ENCODE measurements at places on chromosomes 1 and 21.

GRCh38 chr1:2229037-2229864 lies 1.1 kb downstream of the SKI start:
- no peak for DNase-seq

DNA sequence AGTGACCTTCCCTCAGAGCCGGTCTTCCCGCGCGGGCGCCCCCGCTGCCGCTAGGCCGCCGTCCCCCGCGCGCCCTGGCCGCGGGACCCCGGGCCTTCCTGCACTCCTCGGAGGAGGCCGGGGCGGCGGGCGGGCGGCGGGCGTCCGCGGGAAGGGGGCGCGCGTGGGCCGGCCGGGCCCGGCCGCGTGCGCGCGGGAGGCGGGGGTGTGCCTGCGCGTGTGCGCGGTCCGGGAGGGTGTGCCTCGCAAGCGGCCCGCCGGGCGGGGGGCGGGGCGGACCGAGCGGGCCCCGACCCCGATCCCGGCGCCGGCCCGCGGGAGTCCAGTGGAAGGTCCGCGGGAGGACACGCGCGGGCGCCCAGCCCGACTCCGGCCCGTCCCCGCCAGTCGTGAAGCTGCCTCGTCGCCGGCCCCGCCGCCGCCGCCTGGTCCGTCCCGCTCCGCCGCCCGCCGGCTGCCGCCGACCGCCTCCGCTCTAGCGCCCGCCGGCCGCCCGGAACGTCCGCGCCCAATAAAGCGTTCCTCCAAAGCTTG lies 438 bp downstream of the MRPS6 start:
- DNase-seq: no peak

DNA sequence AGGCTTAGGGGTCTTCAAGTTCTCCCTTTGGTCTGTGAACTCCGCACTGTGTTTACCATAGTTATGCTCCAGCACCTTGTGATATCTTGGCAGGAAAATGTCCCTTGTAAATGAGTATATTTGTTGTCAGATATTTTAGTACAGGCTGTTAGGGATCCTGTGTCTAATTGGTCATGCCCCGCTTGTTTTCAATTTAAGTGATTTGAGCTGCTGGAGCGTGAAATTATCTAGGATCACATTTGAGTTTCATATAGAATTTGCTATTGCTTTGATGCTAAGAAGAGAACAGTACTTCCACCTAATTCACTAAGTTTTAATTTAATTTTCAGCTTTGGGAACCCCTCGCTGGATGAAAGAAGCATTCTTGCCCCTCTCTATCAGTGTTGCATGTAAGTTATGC lies 15.4 kb upstream of the TOR3A start:
- no peak for DNase-seq

- DNase-seq: no peak
Observed at GRCh38 chr1:164863056-164863455, 304.1 kb downstream of the PBX1 start.

DNA sequence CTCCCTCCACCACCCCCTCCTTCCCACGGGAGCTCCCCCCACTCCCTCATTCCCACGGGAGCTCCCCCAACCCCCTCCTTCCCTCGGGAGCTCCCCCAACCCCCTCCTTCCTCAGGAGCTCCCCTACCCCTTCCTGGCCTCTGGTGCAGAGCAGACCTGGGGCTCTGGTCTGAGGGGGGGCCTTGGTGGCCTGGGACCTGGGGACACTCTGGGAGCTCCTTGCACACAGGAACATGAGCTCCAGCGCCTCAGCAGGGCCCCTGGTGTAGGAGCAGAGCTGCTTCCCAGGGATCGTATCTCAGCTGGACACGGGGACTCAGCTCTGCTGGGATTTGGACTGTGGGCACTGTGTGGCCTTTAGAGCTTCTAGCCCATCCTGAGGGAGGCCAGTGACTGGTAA lies 19.7 kb upstream of the PRSS38 start:
- DNase-seq: no peak

GRCh38 chr1:226001963-226002666 lies 3.0 kb upstream of the SDE2 start:
- DNase-seq: no peak

GRCh38 chr1:56617141-56617540 lies 28.0 kb upstream of the PRKAA2 start:
- DNase-seq: no peak

DNA sequence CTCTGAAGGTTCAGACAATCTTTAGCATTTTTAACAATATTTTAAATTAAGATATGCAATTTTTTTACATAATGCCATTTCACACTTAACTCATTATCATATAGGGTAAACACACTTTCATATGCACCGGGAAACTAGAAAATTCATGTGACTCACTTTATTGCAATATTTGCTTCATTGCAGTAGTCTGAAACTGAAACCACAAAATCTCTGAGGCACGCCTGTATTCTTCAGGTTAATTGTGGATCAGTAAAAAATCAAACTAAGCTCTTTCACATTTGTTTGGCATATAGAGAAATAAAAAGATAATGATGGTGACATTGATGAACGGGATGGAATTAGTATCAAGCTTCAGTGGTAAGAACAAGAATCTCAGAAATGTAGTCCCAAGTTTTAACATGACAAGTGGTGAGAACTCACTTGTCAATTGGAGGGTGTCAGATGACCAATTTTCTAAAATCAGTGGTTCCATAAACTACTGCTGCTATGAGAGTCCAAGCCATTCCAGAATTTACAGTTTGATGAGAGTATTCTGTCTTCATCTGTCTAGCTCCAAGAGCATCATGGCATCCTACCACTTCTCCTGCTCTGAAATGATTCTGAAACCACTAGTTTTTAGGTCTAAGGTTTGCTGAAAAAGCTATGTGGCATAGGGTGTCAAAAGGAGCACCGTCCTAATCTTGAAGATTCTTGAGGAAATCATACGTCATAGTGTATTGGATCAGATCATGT lies 281.0 kb downstream of the PTPRC start:
- DNase-seq: no peak

DNA sequence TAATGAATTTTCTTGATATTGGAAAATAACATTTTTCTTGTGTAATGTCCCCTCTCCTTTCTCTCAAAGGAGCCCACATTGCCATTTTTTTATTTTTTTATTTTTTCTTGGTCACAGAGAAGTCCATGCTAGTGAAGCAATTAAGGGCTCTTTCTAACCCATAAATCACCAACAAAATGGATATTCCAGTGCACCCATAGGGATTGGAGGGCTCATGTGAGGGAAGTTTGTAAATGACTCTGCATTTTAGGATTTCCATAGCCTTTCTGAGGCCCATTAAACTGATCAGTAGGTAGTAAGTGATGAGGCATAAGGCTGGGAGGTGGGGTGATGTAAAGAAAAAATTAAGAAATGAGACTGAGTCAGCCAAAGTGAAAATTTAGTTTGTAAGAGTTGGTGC lies 55.9 kb upstream of the JAK1 start:
- DNase-seq: no peak

DNA sequence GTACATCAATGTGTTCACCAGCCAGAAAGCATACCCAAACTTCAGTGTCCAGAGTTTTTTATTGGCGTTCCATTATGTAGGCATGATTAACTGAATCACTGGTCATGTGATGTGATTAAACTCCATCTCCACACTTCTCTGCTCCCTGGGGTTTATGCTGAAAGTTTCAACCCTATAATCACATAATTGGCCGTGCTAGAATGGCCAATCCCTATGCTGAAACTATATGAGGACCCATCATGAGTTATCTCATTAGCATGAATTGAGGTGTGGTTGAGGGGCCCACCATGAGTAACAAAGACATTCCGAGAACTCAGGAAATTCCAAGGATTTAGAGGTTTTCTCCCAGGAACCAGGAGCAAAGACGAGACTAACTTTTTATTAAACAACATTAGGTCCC lies 31.8 kb upstream of the FBXO28 start:
- no peak for DNase-seq

GRCh38 chr1:119544165-119544762 lies 37.3 kb downstream of the HSD3B1 start:
- no peak for DNase-seq

DNA sequence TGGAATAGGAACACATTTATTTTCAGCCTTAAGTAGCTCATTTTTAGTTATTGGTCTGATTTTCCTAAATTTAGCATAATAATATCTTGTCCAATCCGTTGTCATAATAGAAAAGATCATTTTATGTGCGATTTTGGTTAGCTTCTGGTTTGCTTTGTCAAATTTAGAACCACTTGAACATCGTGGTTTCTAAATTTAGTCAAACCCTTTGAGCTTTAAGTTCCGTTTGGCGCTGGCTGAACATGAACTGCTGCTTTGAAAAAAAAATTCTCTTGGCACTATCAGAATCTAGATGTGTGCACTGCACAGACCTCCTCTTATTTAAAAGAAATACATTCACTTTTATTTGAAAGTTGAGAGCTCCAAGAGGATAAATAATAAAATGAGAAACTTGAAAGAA lies 370.6 kb downstream of the PTPRC start:
- DNase-seq: no peak

- no peak for DNase-seq
Observed at GRCh38 chr1:173210283-173210682, 3.2 kb upstream of the TNFSF4 start.

DNA sequence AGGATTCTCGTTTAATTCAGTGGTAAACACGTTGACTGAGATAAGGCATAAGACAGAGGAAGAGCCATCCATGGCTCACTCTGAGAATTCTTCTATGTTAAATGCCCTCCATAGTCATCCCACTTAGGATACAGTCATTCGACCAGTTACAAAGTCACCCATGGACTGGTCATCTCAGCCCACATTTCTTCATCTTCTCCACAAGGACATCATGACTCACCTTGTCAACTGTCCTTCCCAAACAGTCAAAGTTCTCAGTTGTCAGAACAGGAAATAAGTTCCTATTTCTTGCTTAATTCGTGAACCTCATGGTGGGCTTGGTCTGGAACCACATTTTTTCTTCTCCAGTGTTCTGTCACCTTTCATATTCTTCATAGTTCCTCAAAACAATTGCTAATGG lies 133.2 kb downstream of the TGFB2 start:
- DNase-seq: no peak

- DNase-seq: no peak
Observed at GRCh38 chr1:162677607-162678371, 45.5 kb downstream of the DDR2 start.

DNA sequence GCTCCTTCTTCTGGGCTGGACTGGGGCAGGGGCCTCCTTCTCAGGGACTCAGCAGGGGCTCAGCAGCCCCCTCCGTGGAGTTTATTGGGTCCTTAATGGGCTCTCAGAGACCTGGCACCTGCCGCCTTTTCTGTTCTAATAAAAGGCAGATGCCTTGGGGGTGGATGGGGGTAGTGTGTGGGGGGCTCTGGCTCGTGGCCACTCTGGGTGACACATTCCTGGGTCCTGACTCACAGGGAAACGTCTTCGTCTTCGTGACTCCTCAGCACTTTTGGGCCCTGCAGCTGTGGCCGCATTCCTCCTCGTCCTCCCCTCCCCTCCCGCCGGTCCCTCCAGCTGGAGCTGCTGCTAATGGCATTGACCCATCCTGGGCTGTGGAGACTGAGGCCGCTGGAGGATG lies 107.8 kb upstream of the WNT4 start:
- no peak for DNase-seq

DNA sequence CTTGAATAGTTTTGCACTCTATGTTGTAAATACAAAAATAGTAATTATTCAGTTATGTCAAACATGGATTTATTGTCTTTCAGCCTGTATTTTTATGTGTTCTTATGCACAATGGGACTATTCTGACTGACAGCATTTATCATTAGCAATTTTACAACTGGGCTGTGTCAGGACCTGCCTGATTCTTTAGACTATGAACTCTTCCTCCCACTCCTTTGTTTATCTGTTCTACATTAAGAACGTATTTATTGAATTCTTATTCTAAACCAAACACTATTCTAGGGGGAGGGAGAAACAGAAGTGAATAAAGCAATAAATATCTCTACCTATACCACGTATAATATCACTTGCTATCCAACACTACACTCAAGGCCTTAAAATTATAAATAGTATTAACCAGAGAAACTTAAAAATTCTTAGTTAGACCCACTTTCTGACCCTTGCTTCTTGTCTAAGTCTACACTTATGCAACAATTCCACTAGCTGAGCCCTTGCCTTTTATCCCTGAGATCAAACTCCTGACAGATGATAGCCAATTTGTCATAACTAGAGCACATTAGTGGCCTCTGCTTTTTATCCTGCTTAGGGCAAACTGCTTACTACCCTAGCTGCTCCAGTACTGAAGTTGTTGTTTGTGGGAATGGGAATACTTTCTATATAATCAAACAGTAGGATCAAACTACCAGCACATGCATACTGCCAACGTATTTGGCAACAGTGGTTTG lies 494.3 kb downstream of the BRINP3 start:
- DNase-seq: no peak

- no peak for DNase-seq
Observed at GRCh38 chr1:170670802-170671628, 7.1 kb downstream of the PRRX1 start.

- no peak for DNase-seq
Observed at GRCh38 chr1:15249081-15249480, 2.1 kb downstream of the FHAD1 start.

GRCh38 chr1:53608676-53609075 lies 130.3 kb downstream of the GLIS1 start:
- no peak for DNase-seq

DNA sequence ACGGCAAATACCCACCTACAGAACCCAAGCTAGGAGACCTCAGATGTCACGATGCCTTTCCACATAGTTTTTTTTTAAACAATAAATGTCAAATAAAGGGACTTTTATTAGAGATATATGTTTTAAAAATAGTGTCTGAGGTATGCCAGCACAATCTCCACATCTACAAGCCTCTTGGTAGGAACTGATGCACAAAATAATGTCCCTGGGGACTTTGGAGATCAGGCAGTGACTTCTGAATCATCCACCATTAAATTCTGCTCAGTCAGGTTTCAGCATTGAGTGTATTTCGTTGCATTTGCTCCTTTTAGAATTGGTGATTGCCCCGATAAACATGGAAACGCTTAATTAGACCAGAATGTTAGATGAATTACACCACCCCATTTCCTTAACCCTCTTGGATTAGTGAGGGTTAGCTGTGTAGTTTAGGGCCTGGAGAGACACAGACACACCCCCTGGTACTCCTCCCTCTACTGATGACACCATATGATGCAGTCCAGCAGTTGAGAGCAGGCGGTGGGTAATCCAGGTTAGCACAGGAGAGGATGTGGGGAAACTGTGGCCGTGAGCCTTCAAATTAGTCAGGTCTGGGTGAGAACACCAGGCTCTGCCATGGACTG lies 33.6 kb downstream of the LGR6 start:
- no peak for DNase-seq

DNA sequence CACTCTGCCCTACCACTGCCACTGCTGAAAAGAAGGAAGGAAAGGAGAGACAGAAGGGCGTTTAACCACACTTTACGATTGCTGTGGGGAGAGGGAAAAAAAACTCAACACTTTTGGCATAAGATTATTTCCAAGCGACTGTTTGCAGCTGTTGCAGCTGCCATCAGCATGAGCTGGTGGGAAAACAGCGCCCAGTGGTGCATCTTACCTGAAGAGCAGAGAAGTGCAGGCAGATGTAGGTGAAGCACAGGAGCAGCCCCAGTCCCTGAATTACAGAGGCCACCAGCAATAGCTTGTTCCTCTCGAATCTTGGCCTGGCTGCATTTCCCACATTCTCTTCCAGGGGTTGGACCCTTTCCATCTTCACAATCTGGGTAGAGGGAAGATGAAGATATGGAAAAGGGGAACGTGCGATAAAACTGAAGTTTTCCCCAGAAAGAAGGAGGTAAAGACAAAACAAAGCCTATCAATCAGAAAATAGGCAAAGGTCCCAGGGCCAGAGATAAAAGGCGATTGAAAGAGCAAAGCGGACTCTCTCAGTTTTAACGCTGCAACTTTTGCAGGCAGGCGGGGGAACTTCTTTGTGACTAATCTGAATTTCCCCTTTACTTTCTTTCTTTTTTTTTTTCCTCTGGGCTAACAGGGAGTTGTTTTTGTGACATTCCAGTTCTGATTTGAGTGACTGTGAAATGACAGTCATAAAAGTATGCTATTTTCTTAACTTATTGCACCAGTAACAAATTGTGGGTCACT lies at the start of gene TNFSF4:
TNFSF4 (minus strand) TSS at position 516 of the 753 bp plus-strand sequence; CDS start at position 361, 155 bp downstream.
- DNase-seq: no peak

Measured in keratinocyte (primary cell).